ENCODE measurements at places on chromosomes 11 and 22.

GRCh38 chr22:48709976-48710375, 1117.7 kb downstream of the BRD1 start:
- no peak for DNase-seq

- DNase-seq: no peak
These were observed 441.2 kb upstream of the ANO3 start for GRCh38 chr11:25890626-25891260.

GRCh38 chr11:134642206-134642605, 230.2 kb upstream of the B3GAT1 start:
- DNase-seq: no peak

DNA sequence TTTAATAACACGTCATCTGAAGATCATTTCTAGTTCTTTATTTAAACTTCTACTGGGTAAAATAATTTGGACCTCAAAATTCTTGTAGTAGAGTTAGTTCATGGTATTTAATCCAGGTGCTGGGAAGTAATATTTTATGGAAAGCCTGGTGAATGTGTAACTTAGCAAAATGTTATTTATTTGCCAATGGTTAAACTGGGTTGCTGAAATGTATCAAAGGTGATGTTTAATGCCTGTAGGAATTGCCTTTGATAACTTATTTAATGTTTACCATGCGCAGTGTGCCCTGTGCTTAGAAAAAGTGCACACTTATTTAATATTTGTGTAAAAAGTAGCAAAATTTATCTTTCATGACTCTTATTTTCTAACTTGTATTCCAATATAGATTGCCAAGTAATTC, 11.2 kb downstream of the OR5M11 start:
- no peak for DNase-seq

DNA sequence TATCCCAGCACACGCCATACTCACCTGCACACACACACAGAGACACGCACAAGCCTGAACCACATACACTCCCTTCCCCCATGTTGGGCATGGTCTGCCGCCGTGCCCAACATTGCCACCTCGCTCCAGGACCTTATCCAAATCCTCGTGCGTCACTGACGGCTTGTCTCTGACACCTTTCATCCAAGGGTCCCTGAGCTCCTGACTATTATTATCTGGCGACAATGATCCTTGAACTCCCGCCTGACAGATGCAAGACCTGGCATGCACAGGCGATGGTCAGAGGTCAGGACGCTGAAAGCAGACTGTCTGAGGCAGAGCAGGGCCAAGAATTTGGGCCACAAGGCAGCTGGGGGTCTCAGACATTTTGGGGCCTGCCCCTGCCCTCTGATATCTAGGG, 4.2 kb downstream of the MB start:
- no peak for DNase-seq

DNA sequence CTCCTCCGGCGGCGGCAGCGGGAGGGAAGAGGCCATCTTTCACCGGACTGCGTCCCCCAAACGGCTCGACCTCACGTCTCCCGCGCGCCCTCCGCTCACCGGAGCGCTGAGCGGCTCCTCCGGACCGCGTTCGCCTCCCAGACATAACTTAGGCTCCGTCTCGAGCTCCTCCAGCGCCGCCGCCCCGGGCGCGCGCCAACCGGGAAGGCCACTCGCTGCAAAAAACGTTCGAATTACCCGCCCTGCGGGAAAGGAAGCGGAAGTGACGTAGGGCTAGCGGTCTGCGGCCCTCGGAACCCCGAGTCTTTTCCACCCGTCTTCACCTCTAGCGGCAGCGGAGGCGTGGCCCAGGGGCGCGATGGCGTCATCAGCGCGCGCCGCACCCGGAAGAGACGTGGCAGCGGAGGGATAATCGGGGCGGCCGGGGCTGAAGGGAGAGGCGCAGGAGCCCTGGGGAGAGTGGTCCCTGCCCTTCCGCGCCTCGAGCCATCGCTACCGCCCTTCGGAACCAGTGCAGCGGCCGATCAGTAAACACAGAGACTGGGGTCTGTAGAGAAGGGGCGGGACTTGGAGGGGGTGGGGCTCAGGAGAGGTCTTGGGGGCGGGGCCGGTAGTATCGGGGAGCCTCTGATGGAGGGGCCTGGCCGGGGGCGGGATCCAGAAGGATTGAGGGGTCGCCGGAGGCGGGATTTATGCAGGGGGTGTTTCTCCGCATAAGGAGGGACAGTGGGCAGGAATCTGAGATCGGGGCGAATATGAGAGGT, at the start of the genes CDCA5 and ZFPL1:
TSS of gene CDCA5 (minus strand) at position 207 of the 764 bp plus-strand sequence. CDS start at position 145, 62 bp downstream.
TSS of gene ZFPL1 (plus strand) at position 389 of the 764 bp plus-strand sequence. CDS start 477 bp downstream, outside the sequence.
- peak; percentile 98 for DNase-seq

DNA sequence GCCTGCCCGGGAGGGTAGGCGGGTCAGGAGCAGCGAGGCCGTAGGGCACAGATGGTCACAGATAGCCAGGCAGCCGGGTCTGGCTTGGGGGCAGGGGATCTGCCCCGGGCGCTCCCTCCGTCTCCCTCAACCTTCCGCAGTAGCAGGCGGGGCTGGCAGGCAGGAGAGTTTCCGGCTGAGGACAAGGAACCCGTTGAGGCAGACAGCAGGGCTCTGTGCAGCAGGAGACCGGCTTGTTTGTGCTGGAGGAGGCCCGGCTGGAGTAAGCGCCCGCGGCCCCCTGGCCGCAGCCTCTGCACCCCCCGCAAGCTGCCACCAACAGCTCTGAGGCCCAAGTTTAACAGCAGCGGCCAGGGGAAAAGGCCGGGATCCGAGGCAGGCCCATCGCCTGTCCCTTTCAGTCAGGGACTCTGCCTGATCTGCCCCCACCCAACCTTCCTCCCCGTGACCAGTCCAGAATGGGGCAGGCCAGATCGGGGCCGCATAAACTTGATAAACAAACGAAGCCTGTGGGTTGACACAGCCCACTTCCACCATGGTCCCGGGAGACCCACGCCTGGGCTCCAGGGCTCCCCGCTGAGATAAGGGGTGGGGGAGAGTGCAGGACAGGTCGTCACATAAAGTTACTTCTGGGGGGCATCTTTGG, 13.6 kb downstream of the SCARF2 start:
- no peak for DNase-seq

DNA sequence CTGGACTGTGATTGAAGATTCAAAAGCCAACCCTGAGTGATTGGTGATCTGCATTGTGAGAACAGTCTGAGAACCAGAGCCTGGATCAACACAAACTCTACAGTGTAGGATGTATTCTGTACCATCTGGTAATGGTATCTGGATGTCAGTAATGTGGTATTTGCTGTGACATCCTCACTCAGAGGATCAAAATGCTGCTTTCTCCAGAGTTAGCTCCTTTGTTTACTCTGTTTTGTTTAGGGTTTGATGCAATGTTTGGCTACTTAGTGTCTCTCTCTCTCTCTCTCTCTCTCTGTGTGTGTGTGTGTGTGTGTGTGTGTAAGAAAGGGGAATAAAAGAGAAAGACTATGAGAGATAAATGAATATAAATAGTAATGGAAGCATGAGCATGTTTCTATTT, 24.3 kb downstream of the CASP4 start:
- no peak for DNase-seq

DNA sequence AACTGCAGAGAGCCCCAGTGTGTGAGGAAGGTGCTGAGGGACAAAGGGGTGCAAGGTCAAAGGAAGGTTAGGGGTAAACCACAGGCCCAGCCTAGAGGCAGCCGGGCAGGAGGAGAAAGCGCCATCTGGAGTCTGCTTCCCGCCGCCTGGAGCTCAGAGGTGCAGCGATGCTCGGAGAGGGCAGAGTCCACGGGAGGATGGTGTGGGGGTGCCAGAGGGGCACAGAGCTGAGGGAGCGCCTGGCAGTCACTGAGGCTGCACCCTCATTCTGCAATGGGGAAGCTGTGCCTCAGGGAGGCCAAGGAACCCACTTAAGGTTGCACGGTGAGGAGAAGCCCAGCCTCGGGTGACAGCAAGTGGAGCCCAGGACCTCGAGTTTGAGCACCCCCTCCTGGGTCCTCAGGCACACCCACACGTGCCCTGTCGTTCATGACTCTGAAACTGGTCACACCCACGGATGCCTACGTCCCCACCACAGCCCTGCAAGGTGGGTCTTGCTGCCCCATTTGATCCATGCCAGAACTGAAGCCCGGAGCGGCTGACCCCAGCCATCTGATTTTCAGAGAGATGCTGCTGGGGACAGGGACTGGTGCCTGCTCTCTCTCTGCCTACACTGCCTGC, 1.6 kb downstream of the IL2RB start:
- no peak for DNase-seq

- no peak for DNase-seq
These were observed 48.9 kb upstream of the HORMAD2 start for GRCh38 chr22:30031328-30031727.

GRCh38 chr11:68551223-68551622, 90.7 kb downstream of the PPP6R3 start:
- DNase-seq: no peak

GRCh38 chr22:39622881-39623367, 52.4 kb downstream of the CACNA1I start:
- DNase-seq: peak; percentile 85

DNA sequence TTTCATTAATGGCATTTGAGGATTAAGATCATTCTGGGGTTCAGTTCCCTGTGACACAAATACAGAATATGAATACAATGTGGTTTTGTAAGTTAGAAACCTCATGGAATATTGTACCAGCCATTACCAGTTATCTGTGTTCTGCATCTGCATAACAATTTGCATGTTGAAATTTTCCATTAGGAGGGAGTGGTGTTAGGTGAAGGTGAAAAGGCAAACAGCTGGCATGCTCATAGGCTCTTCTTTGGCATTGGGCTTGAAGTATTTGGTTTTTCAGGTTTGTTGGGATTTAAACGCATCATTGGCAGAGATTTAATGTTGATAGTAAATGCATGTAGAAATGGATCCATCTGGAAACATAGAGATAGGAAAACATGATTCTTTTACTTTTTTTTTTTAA, 18.6 kb downstream of the RTN3 start:
- no peak for DNase-seq

- DNase-seq: no peak
These were observed 21.0 kb downstream of the OR51E1 start for GRCh38 chr11:4664786-4665185.

DNA sequence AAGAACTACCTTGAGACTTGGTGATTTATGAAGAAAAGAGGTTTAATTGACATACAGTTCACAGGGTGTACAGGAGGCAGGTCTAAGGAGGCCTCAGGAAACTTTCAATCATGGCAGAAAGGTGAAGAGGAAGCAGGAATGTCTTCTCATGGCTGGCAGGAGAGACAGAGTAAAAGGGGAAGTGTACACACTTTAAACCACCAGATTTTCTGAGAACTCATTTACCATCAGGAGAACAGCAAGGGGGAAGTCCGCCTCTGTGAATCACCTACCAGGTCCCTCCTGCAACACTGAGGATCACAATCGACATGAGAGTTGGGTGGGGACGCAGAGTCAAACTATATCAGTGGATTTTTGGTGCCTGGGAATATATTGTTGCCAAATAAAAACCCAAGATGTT, 40.3 kb upstream of the OR5D13 start:
- no peak for DNase-seq

DNA sequence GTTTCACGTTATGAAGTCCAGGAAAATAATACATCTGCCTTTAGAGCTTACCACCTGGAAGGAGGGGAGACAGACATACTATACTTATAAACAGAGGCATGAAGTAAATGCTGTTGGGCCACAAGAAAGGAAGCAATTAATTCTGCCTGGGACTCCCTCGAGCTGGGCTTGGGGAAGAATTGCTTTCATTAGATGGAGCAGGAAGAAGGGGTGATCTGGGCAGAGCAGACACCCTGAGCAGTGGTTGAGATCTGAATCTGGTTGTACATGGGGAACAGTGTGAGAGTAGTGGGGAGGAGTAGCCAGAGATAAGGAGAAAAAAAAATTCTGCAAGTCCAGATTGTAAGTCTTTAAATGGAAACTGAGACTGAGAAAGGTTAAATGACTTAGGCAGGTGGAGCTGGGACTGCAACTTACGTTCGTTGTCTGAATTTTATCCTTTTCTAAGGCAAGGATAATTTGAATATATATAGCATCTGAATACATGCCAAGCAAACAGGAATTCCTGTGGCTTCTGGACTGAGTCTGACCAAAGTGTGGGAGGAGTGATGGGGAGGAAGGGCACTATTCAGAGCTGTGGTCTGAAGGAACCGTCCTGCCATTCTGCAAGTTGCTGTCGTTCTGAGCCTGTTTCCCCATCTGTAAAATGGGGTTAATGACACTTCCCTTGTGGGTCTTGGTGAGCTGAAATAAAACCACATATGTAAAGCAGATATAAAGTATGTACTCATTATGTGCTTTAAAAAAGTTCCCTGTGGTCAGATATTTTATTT, 7.9 kb downstream of the NCAM1 start:
- DNase-seq: no peak

DNA sequence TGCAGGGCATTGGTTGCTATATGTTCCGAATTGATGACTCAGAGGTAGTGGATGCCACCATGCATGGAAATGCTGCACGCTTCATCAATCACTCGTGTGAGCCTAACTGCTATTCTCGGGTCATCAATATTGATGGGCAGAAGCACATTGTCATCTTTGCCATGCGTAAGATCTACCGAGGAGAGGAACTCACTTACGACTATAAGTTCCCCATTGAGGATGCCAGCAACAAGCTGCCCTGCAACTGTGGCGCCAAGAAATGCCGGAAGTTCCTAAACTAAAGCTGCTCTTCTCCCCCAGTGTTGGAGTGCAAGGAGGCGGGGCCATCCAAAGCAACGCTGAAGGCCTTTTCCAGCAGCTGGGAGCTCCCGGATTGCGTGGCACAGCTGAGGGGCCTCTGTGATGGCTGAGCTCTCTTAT, 5.4 kb upstream of the TTC36 start:
- no peak for DNase-seq

- DNase-seq: no peak
These were observed 11.0 kb upstream of the IGSF9B start for GRCh38 chr11:133967599-133968238.

DNA sequence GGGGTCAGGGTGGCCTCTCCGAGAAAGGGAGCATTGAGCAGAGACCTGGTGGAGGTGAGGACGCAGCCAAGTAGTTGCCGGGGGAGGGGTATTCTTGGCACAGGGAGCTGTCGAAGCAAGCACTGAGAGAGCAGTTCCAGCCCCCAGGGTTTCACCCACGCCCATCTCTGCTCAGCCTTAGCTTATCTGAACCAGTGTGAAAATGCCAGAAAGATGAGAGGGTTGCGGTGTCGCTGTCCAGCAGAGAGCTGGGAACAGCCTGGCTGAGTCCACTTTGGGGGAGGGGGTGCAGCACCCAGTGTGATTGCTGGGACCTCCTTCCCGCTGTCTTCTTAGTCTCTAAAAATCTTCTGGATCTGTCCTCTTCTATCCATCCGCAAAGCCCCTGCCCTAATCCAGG, 123.3 kb upstream of the TBCEL start:
- DNase-seq: no peak

- DNase-seq: peak; percentile 51
These were observed 39.8 kb upstream of the CDON start for GRCh38 chr11:126102436-126102981.

GRCh38 chr22:48185071-48186055, 1422.9 kb downstream of the TBC1D22A start:
- no peak for DNase-seq

- DNase-seq: no peak
These were observed 314.7 kb upstream of the SORL1-AS1 start for GRCh38 chr11:121767433-121767832.

GRCh38 chr11:86948733-86949132, 6.5 kb downstream of the FZD4 start:
- no peak for DNase-seq

- no peak for DNase-seq
These were observed 1387.0 kb upstream of the RAG2 start for GRCh38 chr11:37984991-37985390.

Measured in hematopoietic multipotent progenitor cell treated with erythropoietin and hydrocortisone succinate and interleukin-3 and kit ligand, for 15 days (in vitro differentiated cells).